ENCODE measurements at places on chromosomes 1 and 21. TPM values are rescaled to one million over a fixed set of nuclear protein-coding genes. Genes with fewer than 3 reads are reported as not detected.

GRCh38 chr1:1627261-1627828 lies 4.6 kb upstream of the MMP23B start:
- no peak for DNase-seq

DNA sequence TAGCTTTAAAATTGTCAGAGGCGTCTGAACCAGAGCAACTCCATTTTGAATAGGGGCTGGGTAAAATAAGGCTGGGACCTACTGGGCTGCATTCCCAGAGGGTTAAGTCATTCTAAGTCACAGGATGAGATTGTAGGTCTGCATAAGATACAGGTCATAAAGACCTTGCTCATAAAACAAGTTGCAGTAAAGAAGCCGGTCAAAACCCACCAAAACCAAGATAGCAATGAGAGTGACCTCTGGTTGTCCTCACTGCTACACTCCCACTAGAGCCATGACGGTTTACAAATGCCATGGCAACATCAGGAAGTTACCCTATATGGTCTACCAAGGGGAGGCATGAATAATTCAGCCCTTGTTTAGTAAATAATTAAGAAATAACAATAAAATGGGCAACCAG lies 143.6 kb downstream of the GABPA start:
- peak; percentile 81 for DNase-seq

GRCh38 chr1:74771913-74772515 lies 39.1 kb downstream of the TYW3 start:
- DNase-seq = peak; percentile 83

- no peak for DNase-seq
Measured at GRCh38 chr1:245310571-245311531, 156.1 kb downstream of the KIF26B start.

Gene FCRL2
- total RNA-seq = not detected

Gene KIAA1614
- total RNA-seq = not detected

DNA sequence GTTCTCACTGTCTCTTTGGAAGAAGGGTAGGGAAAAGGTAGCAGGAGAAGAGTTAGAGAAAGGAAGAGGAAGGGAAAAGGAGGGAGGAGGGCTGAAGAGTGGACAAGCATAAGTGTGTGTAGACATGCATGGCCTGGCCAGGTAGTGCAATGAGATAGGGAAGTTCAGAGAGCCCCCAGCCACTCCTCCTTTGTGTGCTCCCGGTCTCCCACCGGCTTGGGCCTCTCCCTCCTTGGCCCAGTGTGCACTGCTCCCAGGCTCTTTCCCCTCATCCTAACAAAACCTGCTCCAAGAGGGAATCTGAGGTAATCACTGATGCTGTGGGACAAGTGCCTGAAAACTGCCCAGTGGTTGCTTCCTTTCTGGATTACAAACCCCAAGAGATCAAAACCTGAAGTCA lies 10.3 kb upstream of the LEMD1 start:
- DNase-seq = no peak

GRCh38 chr21:44326716-44327602 lies 12.2 kb downstream of the CFAP410 start:
- DNase-seq = no peak

DNA sequence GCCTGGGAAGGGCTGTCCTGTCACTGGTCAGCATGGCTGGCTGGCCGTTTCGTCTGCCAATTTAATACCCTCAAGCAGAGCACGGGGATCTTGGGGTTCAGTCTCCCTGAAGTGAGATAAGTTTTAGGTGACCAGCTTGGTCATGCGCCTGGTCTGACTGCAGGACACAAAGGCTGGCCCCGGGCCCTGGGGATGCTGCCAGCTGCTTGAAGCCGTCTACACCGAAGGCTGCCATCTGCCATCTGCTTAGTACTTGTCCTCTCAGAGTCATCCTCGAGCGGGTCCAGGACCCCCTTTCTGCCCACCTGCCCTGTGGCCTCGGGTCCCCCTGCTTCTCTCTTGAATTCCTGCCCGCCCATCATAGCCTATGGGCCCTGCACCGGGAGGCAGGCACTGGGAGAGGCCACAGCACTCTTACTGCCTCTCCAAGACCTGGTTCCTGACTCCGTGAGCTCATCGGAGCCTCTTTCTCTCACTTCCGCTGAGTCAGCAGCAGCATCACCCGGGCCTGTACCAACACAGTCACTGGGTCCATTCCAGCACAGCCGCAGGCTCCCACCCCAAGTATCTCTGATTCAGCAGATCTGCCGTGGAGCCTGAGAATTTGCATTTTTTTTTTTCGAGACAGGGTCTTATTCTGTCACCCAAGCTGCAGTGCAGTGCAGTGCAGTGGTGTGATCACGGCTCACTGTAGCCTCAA lies 7.0 kb downstream of the FBLIM1 start:
- peak; percentile 95 for DNase-seq

Gene FOXD2
- 0.86 TPM for total RNA-seq

Gene KIF2C
- total RNA-seq = 98.7 TPM
